RWPE1 (cell line): ENCODE measurements at places on chromosomes 4 and X.
A peak's percentile ranks its signal among the peaks of the same experiment; 100 is the strongest.

DNA sequence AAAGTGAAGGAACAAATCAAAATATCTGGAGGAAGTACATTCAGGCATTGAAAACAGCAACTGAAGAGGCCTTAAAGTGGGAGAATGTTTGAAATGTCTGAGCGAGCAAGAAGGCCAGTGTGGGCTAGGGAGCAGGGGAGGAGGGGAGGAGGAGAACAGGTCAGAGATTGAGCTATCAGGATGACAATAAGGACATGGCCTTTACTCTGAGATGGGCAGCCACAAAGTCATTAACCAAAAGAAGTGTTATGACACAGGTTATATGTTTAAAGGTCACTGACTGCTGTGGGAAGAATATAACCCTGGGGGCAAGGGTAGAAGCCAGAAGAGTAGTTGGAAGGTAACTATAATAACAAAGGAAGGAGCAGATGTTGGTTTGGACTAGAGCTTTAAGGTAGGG, 315.4 kb downstream of the INPP4B start:
- DNase-seq: no peak

DNA sequence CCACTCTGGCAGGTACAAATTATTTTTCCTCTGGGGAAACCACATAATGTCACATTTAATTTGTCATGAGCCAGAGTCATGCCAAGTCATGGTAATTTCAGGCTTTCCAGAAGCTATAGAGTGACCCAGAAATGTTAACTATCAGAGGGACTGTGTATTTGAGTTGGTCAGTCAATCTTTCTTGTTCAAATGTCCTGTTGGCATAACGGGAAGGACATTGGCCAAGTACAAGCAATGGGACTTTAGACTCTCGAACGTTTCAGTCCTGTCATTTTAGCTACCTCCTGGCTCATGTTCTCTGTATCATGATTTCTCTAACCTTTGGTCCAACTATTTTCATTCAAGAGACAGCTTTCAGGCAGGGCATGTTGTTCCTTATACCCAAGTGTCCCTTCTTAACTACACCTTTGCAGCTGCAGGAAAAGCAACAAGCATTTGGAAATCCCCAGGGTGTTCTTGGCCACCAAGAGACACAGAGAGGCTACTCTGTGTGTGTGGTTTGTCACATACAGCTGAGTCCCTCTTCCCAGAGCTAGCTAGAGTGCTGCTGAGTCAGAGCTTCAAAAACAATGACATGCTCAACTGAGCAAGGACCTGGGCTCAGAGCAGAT, 142.6 kb downstream of the EGF start:
- DNase-seq: no peak

GRCh38 chrX:15761564-15762191, 23.6 kb downstream of the CA5B start:
- DNase-seq: peak; percentile 19

- no peak for DNase-seq
Observed at GRCh38 chr4:62670514-62670913, 1470.4 kb downstream of the ADGRL3 start.

- peak; percentile 60 for DNase-seq
Observed at GRCh38 chr4:128286474-128287058, 1.0 kb downstream of the PGRMC2 start.

DNA sequence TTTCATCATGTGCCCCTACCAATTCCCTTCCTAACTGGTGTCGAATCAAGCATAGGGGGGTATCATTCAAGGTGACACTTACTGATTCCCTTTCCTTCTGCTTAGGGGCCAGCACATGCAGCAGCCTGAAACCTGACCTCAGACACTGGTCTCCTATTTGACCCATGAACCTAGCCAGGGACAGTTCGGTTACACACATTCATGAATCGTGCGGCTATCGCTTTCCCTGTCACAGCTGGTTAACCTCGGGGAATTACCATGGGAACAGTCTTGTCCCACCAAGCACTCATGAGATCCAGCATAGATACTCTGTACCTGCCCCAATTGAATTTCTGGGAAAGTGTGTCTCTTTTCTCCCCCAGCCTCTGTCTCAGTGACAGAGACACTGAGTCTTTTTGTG, 140.4 kb downstream of the ZNF674 start:
- no peak for DNase-seq

DNA sequence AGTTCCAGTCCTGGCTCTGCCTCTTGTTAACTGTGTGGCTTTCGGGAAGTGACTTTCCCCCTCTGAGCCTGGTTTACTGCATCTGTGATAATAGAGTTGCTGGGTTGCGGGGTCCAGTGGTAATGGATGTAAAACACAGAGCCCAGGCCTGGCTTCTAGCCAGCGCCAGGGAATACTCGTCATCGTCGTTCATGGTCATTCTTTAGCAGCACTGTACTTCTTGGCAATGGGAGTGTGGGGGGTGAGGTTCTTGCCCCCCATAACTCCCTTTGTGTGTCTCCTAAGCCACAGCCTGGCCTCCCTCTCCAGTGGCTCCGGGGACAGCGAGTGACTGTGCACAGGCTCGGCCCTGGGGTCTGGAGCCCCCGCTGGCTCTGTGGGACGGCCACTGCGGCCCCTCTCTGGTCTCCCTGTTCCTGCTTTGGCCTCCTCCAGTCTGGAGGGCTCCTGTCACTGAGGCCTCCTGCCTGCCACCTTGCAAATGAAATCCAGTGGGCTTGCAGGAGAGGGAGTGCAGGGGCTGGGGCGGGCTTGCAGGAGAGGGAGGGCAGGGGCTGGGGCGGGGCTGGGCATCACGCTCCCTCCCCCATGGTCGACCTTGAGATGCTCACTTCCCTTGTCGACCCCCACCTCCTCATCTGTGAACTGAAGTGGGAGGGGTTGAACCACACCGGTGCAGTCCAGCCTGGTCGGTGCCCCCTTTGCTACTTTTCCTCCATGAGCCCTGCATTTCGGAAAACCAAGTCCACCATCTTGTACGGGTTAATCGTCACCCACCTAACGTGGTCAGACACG, 13.2 kb downstream of the PSAPL1 start:
- no peak for DNase-seq

DNA sequence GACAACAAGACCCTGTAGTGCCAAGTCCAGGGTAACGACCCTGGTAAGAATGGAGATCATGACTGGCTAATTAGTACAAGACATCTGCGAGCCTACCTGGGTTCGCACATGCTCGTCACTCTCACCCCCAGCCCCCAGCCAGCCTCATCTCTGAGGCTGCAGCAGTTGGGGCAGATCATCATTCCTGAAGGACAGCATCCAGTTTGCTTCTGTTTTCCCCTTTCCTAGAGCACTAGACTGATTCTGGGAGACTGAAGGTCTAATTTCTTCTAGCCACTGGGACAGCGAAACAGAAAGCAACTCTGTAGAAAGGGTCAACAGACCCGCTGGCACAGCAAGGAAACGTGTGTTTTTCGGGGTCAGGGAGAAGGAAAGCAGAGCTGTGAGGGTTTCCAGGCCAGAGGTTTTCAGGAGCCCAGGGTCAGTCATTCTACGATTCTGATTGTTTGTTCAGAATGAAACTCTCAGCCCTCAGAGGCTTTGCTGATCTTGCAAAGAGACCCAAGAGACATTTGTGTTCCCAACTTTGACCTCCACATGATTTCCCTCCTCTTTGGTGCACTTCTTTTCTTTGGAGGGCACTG, 343.1 kb upstream of the NOCT start:
- DNase-seq: no peak

DNA sequence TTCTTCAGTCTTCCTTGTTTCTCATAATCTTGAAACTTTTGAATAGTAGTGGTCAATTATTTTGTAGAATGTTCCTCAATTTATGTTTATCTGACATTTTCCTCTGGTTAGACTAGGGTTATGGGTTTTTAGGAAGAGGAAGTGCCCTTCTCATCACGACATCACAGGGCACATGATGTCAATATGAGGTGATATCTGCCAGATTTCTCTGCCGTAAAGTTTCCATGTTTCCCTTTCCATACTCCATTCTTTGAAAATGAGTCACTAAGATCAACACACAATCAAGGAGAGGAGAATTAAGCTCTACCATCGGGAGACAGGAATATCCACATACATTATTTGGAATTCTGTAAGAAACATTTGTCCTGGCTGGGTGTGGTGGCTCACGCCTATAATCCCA, 28.4 kb downstream of the RP2 start:
- peak; percentile 35 for DNase-seq

- DNase-seq: peak; percentile 34
Observed at GRCh38 chrX:15334561-15334960, 762 bp downstream of the PIGA start.

- peak; percentile 34 for DNase-seq
Observed at GRCh38 chr4:176638992-176639391, 153.7 kb downstream of the VEGFC start.

GRCh38 chr4:101282076-101282844, 65.1 kb downstream of the PPP3CA start:
- no peak for DNase-seq

GRCh38 chr4:55439023-55439422, 43.3 kb downstream of the TMEM165 start:
- DNase-seq: no peak

GRCh38 chr4:152045449-152045806, 284.6 kb upstream of the GATB start:
- no peak for DNase-seq

DNA sequence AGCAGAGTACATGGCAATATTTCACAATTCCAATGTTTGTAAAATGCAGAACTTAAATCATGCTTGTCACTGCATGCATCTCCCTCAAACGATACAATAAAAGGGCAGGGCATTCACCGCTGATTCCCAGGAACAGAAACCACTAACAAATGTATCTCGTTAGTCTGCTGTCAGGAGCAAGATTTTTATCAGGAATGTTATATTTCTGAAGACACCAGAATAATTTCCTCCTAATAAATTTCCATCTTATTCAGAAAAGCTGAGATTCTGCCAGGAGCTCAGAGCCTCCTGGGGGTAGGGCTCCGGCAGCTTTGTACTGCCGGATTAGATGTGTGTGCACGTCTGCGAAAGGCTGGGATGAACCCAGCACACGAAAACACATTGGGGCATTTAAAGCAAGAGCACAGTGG, 54.0 kb upstream of the LDB2 start:
- DNase-seq: no peak

- DNase-seq: peak; percentile 20
Observed at GRCh38 chrX:10833299-10834169, 213.1 kb upstream of the MID1 start.

DNA sequence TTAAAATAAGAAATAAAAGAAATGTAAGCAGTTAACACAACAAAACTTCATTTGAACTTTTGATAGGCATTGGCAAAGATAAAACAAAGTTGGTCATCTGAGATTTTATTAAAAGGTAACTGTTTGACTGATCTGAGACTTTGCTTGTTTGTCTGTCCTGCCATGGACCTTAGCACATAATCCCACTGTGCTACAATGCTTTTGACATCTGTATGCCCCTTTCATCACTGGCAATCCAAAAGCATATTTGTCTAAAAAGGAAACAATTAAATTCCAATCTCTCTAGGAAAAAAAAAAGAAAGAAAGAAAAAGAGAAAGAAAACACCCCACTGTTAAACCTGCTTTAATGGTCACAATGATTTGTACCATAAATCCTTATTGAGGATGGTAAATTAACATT, 231.0 kb downstream of the DACH2 start:
- no peak for DNase-seq

GRCh38 chrX:127578395-127578794, 473.8 kb downstream of the ACTRT1 start:
- DNase-seq: no peak

DNA sequence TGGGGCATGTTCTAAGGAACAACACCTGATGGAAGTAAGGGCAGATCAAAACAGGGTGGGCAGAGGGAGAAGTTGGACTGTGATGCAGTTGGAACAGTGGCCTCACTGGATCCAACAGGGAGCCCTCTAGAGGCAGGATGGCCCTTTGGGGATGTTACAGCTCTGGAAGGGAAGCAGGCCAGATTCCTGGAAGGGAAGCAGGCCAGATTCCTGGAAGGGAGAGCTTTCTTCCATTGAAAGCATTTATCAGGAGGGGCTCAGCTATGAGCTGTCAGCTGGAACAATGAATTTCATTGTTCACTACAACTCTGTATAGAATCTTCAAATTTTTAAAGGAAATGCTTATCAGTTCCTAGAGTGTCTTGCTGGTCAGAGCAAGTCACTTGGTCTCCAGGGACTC, 17.7 kb downstream of the IL15 start:
- no peak for DNase-seq

- DNase-seq: no peak
Observed at GRCh38 chrX:71184803-71185495, 38.1 kb upstream of the GJB1 start.

DNA sequence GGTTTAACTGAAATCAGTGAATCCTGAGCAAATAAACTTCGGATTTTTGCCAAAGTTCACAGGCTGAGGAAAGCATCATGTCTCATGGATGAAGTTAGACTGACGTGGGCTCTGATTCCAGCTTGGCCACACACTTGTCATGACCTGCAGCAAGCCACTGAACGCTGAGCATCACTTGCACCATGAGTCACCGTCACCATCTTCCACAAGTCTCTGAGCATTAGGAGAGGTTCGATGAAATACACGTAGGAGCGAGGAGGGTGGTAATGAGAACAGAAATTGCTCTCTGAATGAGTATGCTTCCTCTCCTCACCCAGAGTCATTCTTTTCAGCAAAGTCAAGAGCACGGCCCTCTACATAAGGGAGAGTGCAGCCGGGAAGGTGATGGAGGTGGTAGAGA, 3.8 kb upstream of the TRIML2 start:
- peak; percentile 90 for DNase-seq

GRCh38 chrX:115940348-115940747, 230.2 kb upstream of the AGTR2 start:
- no peak for DNase-seq

- no peak for DNase-seq
Observed at GRCh38 chrX:40273356-40274050, 175.7 kb upstream of the BCOR start.

- DNase-seq: no peak
Observed at GRCh38 chrX:41406201-41406600, 40.9 kb upstream of the NYX start.

- no peak for DNase-seq
Observed at GRCh38 chrX:21632027-21632426, 26.1 kb downstream of the KLHL34 start.

GRCh38 chr4:39044364-39044955, 12.3 kb upstream of the TMEM156 start:
- DNase-seq: peak; percentile 89

GRCh38 chr4:92566269-92566668, 262.5 kb downstream of the GRID2 start:
- DNase-seq: no peak

- DNase-seq: no peak
Observed at GRCh38 chrX:153763298-153763932, 634 bp upstream of the PLXNB3 start.

- no peak for DNase-seq
Observed at GRCh38 chrX:129512409-129512808, 10.9 kb downstream of the SMARCA1 start.
